ENCODE measurements at places on chromosomes 5 and 9.

GRCh38 chr9:96484521-96484931, 34.6 kb downstream of the HABP4 start:
- no peaks in the 10 kb centered on the region for H3K27me3 ChIP-seq
- H3K27ac ChIP-seq = no peak overlapping the region
- DNase-seq = no peak

DNA sequence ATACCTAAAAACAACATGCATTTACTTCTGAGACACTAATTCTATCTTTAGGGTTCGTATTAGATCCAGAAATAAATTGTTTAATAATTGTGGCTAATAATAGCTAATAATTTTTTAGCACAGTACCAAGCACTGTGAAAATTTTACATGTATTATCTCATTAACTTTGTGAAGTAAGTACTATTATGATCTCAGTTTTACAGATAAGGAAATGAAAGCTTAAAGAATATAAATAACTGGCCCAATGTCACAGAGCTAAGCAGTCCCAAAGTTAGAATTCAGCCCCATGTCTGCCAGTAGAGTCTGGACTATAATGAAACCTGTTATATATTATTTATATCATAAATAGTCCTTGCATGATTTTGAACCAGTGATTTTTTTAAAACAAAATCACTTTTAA, 163.3 kb downstream of the NIPBL start:
- DNase-seq = no peak
- no peak overlapping the region for H3K4me3 ChIP-seq
- no peak overlapping the region for H3K27ac ChIP-seq
- H3K27me3 ChIP-seq = no peaks in the 10 kb centered on the region

DNA sequence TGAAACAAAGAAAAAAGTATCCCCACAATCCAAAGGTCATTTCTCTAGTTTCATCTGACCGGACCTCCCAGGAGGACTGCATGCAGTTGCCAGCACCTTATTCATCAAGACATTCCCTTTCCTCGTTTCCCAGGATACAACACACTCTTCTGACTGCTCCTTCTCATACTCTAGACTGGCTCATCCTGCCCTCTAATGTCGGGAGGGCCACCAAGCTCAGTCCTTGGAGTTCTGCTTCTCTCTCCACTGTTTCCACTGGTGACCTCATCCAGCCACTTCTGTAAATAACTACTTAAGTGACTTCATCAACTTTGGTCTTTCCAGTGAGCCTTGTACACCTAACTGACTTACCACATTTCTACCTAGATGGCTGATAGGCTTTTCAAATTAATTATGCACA, 179.1 kb downstream of the EPB41L4A start:
- H3K4me3 ChIP-seq = no peak overlapping the region
- DNase-seq = no peak
- no peaks in the 10 kb centered on the region for H3K27me3 ChIP-seq
- H3K36me3 ChIP-seq = no peaks in the 10 kb centered on the region
- no peaks in the 10 kb centered on the region for H3K4me1 ChIP-seq

- no peaks in the 10 kb centered on the region for H3K36me3 ChIP-seq
- DNase-seq = no peak
- no peaks in the 10 kb centered on the region for H3K4me1 ChIP-seq
- no peaks in the 10 kb centered on the region for H3K27me3 ChIP-seq
- H3K27ac ChIP-seq = no peak overlapping the region
Measured at GRCh38 chr5:122858451-122858850, 13.0 kb downstream of the SNX24 start.

- DNase-seq = no peak
- H3K36me3 ChIP-seq = no peaks in the 10 kb centered on the region
- H3K4me3 ChIP-seq = no peak overlapping the region
- H3K27me3 ChIP-seq = no peaks in the 10 kb centered on the region
- peaks cover 10% of the 10 kb centered on the region for H3K4me1 ChIP-seq
- no peak overlapping the region for H3K27ac ChIP-seq
Measured at GRCh38 chr5:172564883-172565282, 76.2 kb upstream of the NEURL1B start.

DNA sequence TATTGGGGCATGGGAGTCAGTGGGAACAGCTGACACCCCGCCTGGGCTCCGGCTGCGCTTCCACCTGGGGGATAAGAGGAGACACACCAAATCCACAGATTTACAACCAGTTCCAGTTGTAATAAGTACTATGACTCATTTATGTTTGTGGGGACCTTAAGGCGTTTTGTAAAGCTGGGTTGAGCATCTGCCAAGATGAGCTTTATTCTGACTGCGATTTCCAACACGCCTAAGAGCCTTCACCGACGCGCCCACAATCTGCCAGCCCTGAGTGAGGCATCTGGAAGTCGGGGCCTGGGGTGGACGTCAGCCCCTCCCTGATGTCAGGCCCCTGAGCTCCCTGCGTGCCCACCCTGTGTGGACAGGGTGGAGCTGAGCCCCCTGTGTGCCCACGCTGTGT, 14.3 kb upstream of the LHX3 start:
- H3K4me1 ChIP-seq = no peaks in the 10 kb centered on the region
- no peak overlapping the region for H3K4me3 ChIP-seq
- no peak for DNase-seq
- H3K36me3 ChIP-seq = peaks cover 2% of the 10 kb centered on the region
- no peaks in the 10 kb centered on the region for H3K27me3 ChIP-seq

DNA sequence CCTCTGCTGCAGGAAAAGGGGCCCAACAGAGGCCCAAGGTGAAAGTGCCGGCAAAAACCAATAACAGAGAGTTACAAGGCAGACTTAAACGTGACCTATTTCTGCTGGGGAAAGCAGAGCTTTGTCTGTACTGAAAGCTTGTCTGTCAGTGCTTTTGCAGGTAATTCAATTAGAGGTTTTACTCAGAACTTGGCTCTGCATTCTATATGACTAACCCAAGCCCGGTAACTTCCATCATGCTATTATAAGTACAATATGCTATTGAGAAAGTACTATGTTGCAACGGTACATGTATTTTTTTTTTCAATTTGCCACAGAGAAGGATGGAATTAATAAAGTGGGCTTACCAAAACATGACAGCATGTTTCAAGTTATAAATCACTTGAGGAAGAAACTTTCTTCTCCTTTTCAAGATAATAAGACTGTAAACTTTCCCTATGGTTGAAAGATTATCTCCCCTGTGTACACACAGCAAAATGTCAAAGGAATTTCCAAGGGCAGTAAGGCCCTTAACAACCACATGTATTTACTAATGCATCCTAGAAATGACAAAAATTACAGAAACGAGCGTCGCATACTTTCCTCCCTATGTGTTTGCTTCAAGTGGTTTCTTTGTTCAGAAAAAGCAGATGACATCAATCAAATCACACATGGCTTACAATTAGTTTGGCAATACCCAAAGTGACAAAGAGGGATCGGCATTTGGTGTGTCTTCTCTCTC, 282.4 kb downstream of the EFNA5 start:
- H3K36me3 ChIP-seq = no peaks in the 10 kb centered on the region
- no peak overlapping the region for H3K4me3 ChIP-seq
- H3K27ac ChIP-seq = no peak overlapping the region
- DNase-seq = no peak
- no peaks in the 10 kb centered on the region for H3K27me3 ChIP-seq
- peaks cover 3% of the 10 kb centered on the region for H3K4me1 ChIP-seq

DNA sequence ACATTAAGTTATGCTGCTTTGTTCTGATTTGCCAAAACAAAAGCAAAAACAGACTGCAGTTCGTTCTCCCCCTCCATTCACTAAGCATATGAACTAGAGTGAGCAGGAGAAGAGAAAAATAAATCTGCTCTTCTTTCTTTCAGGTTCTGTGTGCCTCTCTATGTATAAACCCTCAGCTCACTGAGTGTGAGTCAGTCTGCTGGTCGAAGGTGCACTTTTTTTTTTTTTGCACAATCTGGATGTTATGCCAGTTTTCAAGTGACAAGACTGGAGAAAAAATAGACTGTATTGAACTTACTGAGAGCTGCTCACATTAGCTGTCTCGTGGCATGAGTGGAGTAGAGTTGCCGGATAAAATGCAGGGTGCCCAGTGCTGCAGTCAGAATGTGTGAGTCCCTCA, 244.6 kb upstream of the ATP10B start:
- H3K4me1 ChIP-seq = no peaks in the 10 kb centered on the region
- no peak overlapping the region for H3K27ac ChIP-seq
- no peaks in the 10 kb centered on the region for H3K36me3 ChIP-seq
- no peak overlapping the region for H3K4me3 ChIP-seq
- H3K27me3 ChIP-seq = no peaks in the 10 kb centered on the region

- no peaks in the 10 kb centered on the region for H3K36me3 ChIP-seq
- DNase-seq = no peak
- H3K27me3 ChIP-seq = no peaks in the 10 kb centered on the region
- H3K4me3 ChIP-seq = no peak overlapping the region
- H3K4me1 ChIP-seq = peaks cover 19% of the 10 kb centered on the region
Measured at GRCh38 chr9:113888976-113889375, 12.9 kb downstream of the ZNF618 start.

DNA sequence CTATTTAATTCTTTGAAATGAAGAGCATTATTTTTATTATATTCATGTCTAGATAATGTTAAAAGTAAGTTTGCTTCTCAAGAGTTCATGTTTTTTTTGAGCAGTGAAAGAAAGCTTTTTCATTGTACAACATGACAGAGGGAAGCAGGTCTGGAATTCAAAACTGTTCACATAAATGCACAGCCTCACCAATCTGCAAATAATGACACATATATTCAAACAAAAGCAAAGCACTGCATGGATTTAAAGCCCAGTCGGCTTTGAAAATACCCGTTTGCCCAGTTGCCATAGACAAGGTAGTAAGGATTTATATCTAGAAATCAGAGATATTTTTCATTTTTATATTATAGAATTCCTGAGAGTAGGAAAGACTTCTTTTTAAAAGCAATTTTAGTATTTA, 201.8 kb downstream of the CD180 start:
- H3K4me1 ChIP-seq = no peaks in the 10 kb centered on the region
- H3K36me3 ChIP-seq = no peaks in the 10 kb centered on the region
- H3K4me3 ChIP-seq = no peak overlapping the region
- no peaks in the 10 kb centered on the region for H3K27me3 ChIP-seq
- no peak for DNase-seq

- no peaks in the 10 kb centered on the region for H3K27me3 ChIP-seq
- no peak overlapping the region for H3K4me3 ChIP-seq
- no peak overlapping the region for H3K27ac ChIP-seq
- H3K36me3 ChIP-seq = no peaks in the 10 kb centered on the region
Measured at GRCh38 chr9:76510041-76510440, 51.1 kb downstream of the GCNT1 start.

- H3K36me3 ChIP-seq = no peaks in the 10 kb centered on the region
- no peaks in the 10 kb centered on the region for H3K4me1 ChIP-seq
- H3K4me3 ChIP-seq = no peak overlapping the region
- no peaks in the 10 kb centered on the region for H3K27me3 ChIP-seq
- no peak for DNase-seq
- H3K27ac ChIP-seq = no peak overlapping the region
Measured at GRCh38 chr5:125085797-125086505, 339.5 kb upstream of the ZNF608 start.

DNA sequence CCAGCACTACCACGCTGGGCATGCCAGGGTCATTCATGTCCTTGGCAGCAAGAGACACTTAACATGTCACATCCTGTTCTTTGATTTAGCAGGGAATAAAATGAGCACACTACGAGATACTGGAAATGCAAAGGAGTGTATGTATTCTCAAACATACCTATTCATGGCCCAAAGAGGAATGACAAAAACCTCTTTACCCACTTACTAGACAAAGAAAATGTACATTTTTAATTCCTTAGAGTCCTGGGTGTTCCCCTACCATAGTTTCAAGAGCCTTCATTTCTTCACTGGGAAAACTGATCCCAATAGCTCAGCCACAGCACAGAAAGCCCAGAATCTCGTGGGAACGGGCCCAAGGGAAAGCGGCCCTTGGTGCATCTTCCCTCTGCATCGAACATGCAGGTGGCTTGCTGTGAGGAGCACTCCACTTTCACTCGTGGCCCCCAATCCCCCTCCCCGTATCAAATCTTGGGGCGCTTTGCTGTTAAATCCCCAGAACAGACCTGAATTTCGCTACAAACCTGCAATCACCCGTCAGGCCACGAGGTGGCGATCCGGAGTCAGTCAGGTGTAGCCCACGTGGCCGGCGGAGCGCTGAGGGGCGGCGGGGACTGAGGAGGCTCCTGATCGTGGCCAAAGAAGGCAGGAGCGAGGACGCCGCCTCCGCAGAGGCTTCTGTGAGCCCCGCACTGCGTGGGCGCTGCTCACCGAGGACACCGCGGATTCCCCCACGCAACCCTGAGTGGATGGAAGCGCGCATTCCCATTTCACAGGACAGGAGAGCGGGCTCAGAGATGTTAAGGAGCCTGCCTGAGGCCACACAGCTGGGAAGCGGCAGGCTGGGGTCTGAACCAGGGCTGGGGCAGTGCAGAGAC, 91.4 kb downstream of the LMX1B start:
- H3K27ac ChIP-seq = no peak overlapping the region
- H3K36me3 ChIP-seq = no peaks in the 10 kb centered on the region
- peak; percentile 92 for DNase-seq
- no peak overlapping the region for H3K4me3 ChIP-seq

DNA sequence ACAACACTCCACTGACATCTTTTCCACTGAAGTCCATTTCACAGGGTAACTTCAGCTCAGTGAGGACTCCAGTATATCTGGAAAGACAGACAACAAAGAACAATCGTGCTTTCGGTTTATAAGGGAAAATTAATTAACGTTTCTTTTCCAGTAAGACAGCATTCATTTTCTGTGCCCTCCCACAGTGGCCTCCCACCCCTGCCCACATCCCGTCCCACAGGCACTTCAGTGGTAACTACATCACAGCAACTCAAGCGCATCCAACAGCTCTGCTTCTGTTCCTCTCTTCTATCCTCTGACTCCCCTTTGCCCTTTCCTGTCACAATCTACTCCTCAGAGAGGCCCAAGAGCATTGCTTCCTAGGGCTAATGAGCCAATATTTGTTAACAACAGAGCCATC, 40.3 kb downstream of the GLDC start:
- H3K27me3 ChIP-seq = no peaks in the 10 kb centered on the region
- DNase-seq = no peak
- H3K36me3 ChIP-seq = no peaks in the 10 kb centered on the region
- H3K4me1 ChIP-seq = no peaks in the 10 kb centered on the region
- no peak overlapping the region for H3K27ac ChIP-seq

DNA sequence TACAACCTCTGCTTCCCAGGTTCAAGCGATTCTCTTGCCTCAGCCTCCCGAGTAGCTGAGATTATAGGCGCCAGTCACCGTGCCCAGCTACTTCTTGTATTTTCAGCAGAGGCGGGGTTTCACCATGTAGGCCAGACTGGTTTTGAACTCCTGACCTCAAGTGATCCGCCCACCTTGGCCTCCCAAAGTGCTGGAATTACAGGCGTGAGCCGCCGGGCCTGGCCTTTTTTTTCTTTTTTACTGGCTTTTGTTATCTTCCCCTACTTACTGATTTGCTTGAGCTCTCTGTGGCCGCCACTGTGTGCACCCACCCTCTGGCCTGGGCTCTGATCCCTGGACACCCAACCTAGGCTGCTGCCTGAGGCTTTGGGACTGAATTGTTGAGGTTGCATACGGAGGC, 60.3 kb downstream of the ANKRD33B start:
- no peaks in the 10 kb centered on the region for H3K27me3 ChIP-seq
- no peaks in the 10 kb centered on the region for H3K4me1 ChIP-seq
- H3K27ac ChIP-seq = no peak overlapping the region
- H3K4me3 ChIP-seq = no peak overlapping the region

- no peaks in the 10 kb centered on the region for H3K27me3 ChIP-seq
- no peak overlapping the region for H3K27ac ChIP-seq
- H3K36me3 ChIP-seq = no peaks in the 10 kb centered on the region
- no peak overlapping the region for H3K4me3 ChIP-seq
Measured at GRCh38 chr9:134644725-134645606, 3.4 kb downstream of the COL5A1 start.

Data from pancreas (tissue), 10 donors.